ENCODE measurements at places on chromosomes 11 and 22.

DNA sequence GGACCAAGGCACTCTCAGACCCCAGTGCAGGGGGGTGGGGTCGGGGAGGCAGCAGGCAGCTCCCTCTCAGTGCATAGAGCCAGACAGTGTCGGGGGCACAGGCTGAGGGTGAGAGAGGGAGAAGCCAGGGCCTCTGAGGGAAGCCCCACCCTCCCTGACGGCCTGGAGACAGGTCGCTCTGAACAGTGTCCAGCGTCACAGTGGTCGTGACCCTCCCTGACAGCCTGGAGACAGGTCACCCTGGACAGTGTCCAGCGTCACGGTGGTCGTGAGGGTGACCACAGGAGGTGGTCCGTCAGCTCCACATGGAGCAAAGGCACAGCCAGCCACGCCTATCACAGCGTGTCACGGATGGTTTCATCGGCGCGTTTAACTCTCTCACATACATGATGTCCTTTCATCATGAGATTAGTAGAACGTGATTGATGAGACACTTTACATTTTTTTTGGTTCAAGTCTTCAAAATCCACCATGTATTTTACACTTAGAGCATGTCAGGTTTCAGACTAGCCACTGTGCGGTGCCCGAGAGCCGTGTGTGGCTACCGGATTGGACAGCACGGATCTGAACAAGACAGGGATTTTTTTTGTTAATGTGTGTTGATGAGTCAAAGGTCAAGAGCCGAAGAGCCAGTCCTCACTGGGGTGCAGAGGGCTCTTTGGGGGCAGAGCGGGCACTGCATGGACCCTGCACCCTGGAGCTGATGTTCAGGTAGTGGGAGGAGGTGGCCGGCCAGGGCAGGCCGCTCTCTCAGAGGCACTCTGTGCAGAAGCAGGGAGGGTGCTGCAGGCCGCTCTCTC is 23.9 kb upstream of the PANX2 start:
- no peak for DNase-seq

DNA sequence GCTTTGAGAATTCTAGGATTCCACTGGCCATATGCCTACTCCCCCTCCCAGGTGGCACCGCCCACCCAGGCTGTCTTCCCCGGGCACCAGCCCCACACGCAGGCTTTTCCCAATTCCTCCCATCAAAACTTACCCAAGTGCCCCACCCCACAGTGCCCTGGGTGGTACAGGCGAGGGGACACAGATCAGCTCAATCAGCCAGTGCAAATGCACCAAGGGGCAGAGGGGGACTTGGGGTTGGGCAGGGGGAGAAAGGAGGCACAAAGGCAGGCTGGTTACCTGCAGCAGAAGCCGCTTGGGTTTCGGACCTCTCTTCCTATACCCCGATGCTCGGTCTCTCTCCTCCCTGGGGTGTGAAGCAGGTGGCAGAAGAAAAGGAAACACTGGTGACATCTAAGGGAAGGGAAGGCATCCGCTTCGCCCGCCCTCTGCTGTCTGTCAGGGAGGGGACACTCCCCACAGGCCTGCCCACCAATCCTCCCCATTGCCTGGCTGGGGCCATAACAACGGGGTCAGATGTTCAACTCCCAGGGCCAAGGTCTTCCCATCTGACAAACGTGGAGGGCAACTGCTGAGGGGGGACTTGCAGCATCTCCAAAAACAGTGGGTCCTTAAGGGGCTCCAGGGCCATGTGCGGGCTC is 14.0 kb downstream of the CBX7 start:
- DNase-seq: no peak

- DNase-seq: no peak
Observed at GRCh38 chr22:23220485-23221350, 40.4 kb downstream of the BCR start.

- no peak for DNase-seq
Observed at GRCh38 chr11:61080526-61080925, 21.8 kb upstream of the CD5 start.

- DNase-seq: no peak
Observed at GRCh38 chr11:123264431-123264780, 69.4 kb upstream of the CLMP start.

DNA sequence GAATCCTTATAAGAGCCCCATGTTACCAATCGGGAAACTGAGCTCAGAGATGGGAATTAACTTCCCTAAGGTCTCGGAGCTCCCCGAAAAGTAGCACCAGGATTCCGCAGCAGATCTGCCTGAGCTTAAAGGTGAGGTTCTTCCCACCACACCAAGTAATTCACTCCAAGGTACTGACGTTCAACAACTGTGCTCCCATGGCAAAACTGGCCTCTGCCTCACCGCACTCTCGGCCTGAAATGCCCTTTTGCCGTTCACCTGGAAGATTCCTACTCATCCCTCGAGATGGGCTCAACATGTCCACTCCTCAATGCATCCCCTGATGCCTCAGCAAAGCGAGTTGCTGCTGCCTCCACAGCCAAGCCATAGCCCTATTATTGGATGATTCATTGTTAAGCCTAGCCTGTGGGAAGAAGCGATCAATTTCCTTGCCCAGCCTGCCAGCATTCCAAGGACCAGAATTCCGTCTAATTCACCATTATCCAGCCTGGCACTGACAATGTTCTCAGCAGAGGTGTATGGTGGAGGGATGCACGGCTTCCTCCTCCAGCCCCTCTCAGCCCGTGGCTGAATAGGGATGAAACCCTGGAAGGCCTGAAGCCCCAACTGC is 4.2 kb downstream of the PLAAT3 start:
- no peak for DNase-seq

DNA sequence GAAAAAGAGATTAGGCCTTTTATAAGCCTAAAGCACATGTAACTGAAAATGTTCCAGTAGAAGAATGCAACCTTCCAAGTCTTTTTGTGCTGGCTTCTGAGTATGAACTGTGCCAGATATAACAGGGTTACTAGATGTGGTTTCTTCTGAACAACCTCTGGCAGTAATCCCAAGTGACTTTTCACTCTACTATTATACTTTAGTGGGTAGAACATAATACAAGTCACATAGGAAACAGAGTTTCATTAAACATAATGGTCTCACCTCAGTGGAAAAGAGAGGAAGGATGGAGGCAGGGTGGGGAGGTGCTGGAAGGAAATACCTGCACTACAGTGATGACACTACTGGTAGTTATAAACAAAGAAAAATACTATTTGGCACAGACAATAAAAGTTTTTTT is 81.3 kb downstream of the PHF21A start:
- DNase-seq: no peak

DNA sequence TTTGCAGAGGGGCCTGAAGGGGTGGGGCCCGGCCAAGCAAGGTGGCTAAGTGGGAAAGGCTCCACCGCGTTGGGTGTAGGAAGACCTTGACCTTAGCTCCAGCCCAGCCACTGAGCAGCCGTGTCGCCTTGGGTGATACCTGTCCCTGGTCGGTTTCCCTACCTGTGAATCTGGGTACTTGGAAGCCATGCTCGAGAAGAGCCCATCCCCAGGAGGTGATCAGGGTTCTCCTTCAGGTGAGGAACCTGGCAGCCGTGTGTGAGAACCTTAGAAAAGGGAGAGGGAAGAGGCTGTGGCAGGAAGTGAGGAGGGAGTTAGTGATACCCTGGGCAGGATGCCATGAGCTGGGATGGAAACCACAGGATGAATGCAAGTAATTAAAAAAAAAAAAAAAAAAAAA is 21.6 kb downstream of the PPARA start:
- DNase-seq: no peak

DNA sequence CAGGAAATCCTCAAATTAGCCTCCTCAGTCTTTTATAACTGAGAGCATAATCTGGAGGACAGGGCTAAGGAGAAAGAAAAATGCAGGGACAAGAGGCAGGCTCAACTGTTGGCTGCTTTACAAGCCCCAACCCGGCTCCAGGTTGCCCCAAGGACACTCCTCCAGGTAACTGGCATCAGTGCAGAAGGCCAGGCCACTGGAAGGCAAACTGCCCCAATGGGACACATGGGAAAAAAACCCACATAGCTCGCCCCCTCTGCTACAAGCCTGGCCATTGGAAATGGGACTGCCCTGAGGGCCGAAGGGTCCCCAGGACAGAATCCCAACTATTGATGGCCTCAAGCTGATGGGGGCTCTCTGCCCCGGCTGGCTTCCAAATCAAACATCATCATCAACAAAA is 17.9 kb upstream of the FBLN1 start:
- DNase-seq: no peak

DNA sequence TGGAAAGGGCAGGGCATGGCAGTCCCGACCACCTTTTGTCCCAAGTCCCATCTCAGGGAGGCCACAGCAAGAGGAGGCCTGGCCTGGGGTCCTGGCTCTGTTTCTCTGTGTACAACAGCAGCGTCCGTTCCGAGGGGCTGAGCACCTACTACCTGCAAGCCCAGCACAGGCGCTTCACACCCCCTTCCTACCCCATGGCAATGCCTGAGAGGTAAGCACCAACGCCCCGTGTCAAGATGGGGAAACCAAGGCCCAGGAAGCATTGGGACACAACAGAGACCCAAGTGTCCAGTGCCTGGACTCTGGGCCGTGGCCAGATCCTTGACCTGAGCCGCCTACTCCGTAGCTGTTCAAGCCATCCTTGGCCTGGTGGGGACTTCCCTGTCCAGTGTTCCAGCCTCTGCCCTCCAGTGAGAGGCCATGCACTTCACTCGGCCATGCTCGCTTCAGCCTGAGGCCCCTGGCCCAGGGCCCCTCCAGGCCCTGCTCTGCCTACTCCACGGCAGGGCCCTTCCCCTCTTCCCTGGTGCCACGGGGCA is 14.3 kb upstream of the TCF20 start:
- no peak for DNase-seq

DNA sequence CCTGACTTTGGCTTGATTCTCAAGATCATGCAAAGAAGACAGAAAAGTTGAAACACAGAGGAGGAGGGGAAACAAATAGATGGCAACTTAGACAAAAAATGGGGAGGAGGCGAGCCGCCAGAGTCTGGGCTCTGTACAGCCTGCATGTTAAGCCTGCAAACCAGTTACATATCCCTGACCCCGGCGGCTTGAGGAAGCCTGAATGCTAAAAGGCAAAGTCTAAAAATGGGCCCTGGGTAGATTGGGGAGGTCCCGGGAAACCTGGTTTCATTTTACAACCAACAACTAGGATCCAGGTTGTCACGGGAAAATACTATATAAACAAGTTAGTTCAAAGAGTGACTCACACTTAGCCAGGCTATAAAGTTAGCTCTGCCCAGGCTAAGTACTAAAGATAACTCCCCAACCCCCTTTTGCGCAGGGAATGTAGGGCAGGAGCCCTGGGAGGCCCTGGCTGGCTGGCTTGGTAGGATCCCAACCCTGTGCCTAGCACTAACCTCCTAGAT is 18.8 kb upstream of the ZBTB16 start:
- no peak for DNase-seq

DNA sequence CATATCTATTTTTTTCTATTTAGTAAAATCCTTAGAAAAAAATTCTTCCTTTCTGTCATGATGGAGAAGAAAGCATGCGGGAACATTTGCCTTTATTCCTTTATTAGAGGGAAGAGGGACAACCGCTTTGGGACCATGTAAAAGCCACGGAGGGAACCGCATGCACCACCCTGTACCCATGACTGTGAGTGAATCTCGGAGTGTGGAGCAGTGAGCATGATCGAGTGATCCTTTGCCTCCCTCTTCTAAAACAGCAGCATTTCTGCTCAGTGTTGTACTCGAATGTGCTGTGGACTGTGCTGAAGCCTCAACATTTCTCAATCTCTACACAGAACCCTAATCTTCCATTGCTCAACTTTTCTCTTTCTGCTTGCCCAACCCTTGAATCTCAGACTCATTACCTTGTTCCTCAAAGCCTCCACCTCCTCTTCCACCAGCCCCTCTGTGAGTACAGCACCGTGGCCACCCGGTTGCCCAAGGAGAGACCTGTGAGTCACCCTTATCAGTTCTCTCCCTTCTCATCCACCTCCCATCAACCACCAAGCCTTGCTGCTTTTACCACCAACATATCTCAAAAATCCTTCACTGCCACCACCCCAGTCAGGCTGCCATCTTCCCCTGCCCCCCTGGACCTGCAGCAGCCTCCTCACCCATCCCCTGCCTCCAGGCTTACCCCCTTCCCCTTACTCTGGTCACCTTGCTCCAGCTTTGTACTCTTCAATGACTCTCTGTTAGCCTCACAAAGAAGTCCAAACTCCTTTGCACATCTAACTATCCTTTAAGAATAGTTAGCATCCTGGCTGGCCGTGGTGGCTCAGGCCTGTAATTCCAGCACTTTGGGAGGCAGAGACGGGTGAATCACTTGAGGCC is 103.1 kb downstream of the NAT10 start:
- DNase-seq: no peak

DNA sequence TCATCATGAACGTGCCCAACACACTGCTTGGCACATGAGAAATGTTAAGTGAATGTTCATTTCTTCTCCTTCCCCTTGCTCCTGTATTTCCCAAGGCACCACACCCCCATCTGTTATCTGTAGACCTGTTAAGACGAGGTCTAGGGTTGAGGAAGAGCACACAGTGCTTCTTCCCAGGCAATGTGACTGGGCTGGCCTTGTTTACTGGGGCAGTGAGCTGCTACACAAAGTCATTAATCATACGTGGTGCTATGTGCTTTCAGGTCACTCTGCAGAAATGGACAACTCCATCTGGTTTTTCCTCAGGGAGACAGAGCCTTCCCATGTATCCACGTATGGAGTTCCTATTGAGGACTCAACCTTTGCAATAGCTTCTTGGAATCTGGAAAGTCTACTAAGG is 118.7 kb downstream of the KCNC1 start:
- DNase-seq: no peak

- no peak for DNase-seq
Observed at GRCh38 chr11:3056296-3057068, 741 bp downstream of the CARS1 start.

DNA sequence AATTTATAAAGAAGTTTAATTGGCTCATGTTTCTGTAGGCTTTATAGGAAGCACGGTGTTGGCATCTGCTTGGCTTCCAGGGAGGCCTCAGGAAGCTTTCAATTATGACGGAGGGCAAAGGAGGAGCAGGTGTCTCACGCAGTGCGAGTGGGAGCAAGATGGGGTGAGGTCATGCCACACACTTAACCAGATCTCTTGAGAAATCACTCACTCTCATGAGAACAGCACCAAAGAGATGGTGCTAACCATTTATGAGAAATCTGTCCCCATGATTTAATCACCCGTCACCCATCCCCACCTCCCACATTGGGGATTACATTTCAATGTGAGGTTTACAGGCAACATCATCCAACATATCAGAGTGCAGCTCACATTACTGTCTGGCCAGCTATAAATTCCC is 103.5 kb downstream of the ARHGAP8 start:
- DNase-seq: no peak

- no peak for DNase-seq
Observed at GRCh38 chr22:23259916-23260644, 79.8 kb downstream of the BCR start.

GRCh38 chr22:26565889-26566288 is 24.0 kb downstream of the TPST2 start:
- DNase-seq: no peak

DNA sequence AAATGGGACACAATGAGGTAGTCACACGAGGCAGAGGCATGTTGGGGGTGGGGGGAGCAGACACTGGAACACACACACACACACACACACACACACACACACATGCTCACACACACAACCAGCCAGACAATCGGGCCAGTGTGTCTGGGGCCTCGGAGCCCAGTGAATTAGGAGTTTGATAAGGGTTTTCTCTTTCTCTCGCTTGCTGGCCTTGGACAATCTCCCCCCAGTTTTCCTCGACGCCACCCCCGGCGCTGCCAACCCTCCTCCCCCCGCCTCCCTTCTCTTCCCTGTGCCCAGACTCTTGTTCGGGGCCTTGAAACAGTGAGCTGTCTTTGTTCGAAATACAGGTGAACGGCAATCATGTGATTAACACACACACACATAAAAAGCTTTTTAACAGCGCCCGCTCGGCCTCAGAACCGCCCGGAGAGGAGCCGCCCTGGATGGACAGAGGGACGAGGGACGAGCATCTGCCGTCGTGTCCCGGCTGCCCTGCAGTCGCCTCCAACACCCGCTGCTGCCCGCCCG is 1.5 kb upstream of the SOX10 start:
- DNase-seq: no peak
